Activated CD8-positive, alpha-beta memory T cell treated with anti-CD3 and anti-CD28 coated beads for 1 hour (primary cell): ENCODE measurements at places on chromosomes 3 and 15.

GRCh38 chr15:63390689-63391088, 9.0 kb upstream of the CA12 start:
- DNase-seq, result no peak

DNA sequence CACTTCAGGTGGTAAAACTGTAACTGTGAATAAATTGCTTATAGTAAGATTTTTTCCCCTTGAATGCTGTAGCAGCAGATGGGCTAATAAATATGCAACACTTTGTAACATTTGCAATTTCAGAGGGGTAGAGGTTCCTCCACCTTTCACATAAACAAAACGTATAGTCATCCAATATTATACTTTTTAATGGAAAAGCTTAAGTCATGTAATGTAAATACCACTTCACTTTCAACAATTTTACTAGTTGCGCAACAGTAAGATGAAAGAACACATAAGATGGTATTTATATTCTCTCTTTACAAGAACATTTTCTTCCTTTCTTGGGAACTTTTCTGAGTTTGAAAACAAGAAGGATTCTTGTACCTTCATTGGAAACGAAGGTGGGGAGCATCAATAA, 56.6 kb upstream of the FAM3D start:
- DNase-seq, result no peak

- no peak for DNase-seq
Measured at GRCh38 chr15:49589030-49589429, 31.6 kb downstream of the FAM227B start.

DNA sequence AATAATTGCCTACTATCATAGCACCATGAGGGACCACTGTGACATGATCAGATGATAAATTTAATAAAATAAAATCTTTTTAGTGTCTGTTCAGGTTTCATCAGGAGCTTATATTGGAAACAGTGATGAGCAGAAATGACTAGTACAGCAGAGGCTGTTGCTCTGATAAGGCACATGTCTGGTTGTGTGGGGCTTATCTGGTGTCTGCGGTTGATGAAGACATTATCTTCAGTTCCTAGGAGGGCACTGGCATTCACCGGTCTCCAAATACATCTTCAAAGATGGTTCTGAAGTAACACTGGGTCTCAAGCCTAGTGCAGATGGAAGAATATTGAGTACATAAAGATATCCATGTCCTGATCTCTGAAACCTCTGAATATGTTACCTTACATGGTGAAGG, 125.3 kb downstream of the SUCNR1 start:
- DNase-seq, result no peak

DNA sequence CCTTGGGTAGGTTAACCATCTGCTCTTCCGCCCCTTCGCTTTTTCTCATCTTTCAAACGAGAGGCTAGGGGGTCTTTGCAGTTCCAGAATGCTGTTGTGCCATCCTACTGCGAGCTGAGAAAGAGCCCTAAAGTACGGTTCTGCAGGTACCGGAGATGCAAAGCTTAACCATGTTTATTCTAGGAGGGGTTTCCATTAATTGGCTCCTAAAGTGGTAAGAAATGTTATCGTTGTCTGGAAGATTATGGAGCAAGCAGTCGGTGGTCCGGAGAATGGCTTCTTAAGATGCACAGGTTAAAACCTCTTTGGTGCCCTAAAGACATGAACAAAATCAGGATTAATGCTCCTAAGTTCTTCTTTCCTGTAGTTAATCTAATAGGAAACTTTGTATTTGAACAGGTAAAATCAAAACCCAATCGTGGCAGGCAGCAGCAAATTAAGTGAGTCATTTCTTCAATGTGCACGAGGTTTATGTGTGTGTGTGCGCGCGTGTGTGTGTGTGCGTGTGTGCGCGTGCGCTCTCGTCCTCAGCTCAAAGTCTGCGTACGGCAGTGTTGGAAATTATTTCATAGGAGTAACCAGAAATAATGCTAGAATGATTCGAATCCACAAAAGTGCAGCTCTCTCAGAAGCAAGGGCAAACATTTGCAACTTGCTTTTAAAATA, 772 bp downstream of the FAM81A start:
- DNase-seq, result no peak

GRCh38 chr3:113136071-113136470, 75.3 kb upstream of the BOC start:
- no peak for DNase-seq

DNA sequence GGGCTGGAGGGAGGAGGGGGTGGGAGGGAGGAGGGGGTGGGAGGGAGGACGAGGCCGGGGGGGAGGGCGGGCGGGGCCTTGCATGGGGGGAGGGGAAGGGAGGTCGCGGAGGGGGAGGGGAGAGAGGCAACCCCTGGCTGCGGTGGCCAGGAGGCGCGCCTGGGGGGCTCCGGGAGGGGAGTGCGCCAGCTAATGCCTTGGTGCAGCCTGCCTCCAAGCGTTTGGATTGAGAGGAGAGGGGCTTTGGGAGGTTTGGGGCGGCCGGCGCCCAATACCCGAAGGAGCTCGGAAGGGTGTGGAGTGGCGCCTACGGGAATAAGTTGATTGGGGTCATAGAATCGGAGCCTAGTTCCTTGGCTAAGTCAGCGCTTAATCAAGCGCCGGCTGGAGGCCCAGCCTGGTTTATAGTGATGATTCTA, 557 bp downstream of the TFG start:
- peak; percentile 17 for DNase-seq

DNA sequence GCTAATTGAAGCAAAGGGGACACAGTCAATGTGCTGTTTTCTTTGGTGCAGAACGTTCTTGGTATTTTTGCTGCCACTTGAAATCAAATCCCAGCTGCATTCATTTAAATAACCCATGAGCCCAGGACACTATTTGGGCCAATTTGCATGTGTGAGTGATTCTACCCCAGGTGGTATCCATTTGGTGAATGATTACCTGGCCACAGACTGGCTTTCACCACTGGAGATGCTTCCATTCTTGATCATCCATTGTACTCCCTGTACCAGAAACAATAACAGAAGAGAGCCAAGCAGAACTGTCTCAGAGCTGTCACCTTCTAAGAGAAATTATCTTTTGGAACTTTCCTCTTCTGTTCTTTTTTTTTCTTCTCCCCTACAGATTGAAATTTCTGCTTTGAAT, 139.7 kb upstream of the RARB start:
- no peak for DNase-seq

- no peak for DNase-seq
Measured at GRCh38 chr3:138849222-138849940, 14.7 kb upstream of the PIK3CB start.

DNA sequence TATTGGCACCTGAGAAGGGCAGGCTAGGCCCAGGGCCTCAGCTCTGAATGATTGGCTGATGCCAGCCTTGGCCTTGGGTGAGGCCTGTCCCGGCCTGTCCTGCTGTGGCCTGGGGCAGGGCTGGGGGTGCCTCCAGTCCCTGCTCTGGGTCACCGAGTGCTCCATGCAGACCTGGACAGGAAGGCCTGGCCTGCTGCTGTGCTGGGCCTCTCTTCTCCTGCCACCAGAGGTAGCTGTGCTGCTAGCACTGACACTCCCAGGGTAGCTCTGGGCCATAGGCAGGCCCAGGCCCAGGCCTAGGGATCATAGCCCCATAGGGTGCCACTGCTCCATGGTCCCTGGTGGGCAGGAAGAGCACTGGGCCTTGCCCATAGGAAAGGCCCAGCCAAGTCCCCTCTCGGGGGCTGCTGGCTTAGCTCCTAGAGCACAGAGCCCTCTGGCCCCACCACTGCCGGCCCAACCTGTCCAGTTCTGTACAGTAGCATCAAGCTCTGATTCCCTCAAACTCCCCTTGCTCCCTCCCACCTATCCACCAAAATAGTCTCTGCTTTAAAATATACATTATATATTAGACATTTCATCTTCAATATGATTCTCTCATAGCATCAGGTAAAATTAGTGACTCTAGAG, 18.2 kb downstream of the ABTB1 start:
- no peak for DNase-seq

- no peak for DNase-seq
Measured at GRCh38 chr3:129608087-129608935, 1.8 kb upstream of the PLXND1 start.

GRCh38 chr3:60770532-60770931, 480.7 kb downstream of the FHIT start:
- no peak for DNase-seq

DNA sequence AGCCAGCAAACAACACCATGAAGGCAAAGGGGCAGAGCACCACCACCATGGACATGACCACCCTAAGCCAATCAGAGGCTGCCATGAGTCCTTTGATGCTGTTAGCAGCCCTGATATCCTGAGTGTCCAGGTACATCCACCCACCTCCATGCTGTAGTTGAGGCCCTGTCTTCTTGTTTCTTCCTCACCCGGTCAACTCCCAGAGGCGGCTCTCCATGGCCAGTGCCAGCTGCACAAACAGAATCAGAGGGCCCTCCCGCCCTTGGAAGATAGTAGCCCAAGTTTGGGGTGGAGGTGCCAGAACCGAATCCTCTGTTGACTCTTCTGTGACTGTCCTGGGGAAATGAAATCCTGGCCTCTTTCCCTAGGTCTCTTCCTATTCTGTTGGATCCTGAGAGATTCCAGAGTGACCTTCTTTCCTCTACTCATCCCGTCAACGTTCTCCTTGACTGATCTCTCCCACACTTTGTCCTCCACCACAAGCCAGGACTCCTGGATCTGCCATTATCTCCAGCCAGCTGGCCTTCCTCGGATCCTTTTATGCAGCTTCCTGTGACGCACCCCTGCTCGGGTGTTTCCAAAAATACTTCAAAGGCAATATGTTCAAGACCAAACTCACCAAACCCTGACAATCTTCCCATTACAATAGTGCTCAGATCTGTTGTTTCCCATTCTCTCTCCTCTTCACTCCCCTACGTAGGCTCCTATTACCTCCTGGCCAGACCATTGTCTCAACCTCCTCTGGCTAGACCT, 45.4 kb upstream of the DLG1 start:
- no peak for DNase-seq

GRCh38 chr3:160106905-160107861, 118.0 kb upstream of the C3orf80 start:
- no peak for DNase-seq

DNA sequence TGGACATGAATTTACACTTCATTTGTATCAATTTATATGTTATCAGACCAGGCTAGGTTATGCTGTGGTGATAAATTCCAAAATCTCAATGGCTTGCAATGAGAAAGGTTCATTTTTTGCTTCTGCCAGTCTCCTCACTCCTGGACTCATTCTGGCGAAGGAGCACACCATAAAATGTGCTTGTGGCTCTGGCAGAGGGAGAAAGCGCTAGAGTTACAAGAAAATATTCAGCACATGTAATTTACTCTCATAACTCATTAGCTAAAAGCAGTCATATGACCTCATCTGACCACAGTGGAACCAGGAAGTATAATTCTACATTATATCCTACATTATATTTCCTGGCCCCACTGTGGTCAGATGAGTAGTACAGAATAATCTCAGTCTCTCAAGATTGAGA, 193.8 kb downstream of the BCHE start:
- DNase-seq, result no peak

DNA sequence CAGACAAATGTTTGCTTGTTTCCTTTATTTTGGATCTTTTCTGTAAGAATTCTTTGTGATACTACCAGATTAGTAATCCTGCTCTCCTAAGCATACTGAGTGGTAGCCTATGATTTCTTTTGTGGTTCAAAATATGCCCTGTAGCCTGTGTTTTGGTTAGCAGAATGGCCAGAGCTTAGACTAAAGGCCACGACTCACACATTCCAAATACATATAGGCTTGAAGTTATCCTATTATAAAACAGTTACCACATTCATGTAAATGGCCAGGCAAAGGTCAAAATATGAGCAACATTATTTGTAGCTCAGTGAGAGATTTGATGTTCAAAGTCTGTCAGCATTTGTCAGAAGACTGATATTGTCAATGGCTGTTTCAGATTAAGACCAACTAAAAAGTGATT, 84.5 kb downstream of the MITF start:
- DNase-seq, result no peak
